CD4-positive, alpha-beta T cell treated with Interleukin-4 for 4 hours (primary cell): ENCODE measurements at places on chromosomes 5 and 9.

GRCh38 chr5:154228696-154229095, 38.2 kb downstream of the GALNT10 start:
- DNase-seq, result no peak

DNA sequence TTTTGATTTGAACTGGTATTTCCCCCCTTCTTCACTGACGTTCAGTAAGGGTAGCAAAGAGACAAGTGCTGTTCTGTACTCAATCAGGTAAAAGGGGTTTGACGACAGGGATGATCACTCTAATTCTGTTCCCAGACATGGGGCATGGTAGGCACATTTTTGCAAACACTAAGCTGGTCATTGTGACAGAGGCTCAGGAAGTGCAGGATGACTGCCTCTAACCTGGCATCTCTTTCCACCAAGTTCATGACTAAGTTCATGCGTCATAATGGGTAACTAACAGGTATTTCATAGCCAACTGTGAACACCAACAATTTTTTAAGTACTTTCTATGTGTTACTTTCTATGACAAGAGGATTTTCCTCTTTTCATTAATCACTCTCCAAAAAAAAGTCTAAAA, 166.5 kb downstream of the MAPKAP1 start:
- no peak for DNase-seq

- DNase-seq, result peak; percentile 76
Measured at GRCh38 chr5:95842854-95843544, 20.5 kb upstream of the GLRX start.

GRCh38 chr5:135487037-135487395, 34.9 kb upstream of the TIFAB start:
- DNase-seq, result no peak

DNA sequence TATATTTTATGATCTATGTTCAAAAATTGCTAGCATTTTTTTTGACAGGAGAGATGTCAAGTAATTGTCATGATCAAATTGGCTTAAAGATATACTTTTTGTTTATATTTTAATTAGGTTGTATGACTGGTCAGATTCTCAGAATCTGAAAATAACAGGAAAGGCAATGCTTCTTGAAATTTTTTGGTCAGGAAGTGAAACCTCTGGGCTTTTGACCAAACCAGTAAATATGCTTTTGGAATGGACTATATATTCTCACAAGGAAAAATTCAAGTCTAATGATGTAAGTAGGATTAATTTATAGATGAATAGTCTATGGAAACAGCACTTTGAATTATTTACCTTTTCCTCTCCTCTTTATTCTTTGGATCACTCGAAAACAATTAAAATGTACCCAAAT, 52.3 kb downstream of the SLF1 start:
- no peak for DNase-seq

GRCh38 chr5:157519579-157520253, 55.9 kb downstream of the ADAM19 start:
- no peak for DNase-seq

GRCh38 chr9:130543368-130543767, 36.0 kb upstream of the FUBP3 start:
- DNase-seq, result no peak

DNA sequence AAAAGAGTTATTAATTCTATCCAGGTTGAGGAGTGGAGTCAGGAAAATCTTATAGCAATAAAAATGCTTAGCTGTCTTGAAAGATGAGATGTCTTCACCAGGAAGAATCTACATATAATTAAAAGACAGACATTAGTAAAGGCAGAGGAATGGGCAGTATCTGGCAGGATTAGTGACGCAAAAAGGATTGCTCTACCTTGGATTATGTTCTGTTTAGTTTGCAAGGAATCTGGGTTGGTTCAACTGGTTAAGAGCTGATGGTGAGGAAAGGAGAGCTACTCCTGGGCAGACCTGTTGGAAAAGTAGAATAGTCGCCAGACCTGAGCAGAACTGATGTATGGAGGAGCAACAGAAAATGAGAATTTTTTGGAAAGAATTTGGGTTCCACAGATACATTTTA, 318.5 kb downstream of the ADGRV1 start:
- DNase-seq, result no peak

DNA sequence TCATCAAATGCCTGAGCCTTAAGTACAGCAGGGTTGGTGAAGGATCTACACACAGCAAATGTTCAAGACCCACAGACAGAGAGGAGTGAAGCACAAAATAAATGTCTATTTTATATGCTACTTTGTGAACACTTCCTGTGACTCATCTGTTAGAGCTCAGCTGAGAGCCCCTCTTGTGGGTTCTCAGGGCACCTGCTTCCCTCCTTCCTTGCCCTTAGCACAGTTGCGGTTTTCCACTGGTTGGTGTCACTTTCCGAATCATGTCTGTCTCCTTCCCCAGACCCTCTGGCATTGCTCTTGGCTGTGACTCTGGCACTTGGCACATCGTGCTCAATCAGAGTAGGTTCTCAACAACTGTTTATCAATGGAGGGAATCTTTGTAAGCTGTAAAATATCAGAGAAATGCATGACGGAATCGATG, 128.5 kb upstream of the STC2 start:
- DNase-seq, result no peak

GRCh38 chr5:53969176-53969730, 341.1 kb downstream of the ARL15 start:
- no peak for DNase-seq

GRCh38 chr5:157563373-157563928, 12.1 kb downstream of the ADAM19 start:
- DNase-seq, result no peak

DNA sequence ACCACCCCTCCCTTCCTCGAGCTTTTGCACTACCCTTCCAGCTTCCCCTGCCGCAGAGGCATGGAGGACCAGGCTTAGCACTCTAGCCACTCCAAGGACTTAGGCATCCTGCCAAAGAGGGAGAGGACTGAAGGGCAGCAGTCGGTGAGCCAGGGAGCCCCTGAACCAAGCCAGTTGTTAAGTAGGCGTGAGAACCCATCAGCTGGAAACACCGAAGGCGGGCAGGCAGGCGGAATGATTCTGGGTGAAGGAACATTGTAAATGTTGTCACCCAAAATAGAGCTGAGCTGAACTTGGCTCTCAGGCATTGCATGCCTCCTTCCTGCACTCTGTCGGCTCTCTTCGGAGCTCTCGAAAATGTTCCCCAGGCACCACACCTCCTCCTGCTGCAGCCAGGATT, 42.8 kb downstream of the NRG2 start:
- DNase-seq, result no peak

DNA sequence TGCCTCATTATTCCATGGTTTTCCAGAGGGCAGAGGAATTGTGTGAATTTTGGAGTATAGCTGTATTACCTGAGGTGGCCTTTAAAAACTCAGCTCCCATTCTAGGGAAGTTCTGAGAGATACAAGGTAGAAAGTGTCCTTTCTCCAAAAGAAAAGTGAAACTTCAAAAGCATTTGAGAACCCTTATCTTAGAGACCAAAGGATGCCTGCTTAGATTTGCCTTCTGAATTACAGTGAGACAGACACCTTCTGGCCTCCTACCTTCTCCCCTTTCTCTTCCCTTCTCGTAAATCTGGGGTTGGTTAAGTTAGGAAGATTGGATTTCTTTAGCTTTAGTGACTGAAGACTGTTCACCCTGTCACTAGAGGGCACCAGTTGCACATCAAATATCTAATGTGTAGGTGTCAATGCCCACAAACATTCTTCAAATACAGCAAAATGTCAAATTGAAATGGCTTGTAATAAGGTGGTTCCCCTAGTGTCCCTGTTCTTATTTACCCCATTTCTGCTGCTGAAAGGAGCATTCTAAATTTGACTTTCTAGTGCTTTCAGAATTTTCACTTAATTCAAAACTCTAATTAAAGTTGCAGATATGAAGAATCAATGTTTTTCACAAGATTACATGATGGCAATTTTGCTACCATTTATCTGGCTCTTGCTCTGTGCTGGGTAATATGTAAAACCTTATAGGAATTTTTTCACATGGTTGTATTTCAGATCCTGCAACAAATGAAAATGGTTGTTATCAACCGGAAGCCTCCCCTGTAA, 46.7 kb downstream of the PRRC1 start:
- peak; percentile 62 for DNase-seq

DNA sequence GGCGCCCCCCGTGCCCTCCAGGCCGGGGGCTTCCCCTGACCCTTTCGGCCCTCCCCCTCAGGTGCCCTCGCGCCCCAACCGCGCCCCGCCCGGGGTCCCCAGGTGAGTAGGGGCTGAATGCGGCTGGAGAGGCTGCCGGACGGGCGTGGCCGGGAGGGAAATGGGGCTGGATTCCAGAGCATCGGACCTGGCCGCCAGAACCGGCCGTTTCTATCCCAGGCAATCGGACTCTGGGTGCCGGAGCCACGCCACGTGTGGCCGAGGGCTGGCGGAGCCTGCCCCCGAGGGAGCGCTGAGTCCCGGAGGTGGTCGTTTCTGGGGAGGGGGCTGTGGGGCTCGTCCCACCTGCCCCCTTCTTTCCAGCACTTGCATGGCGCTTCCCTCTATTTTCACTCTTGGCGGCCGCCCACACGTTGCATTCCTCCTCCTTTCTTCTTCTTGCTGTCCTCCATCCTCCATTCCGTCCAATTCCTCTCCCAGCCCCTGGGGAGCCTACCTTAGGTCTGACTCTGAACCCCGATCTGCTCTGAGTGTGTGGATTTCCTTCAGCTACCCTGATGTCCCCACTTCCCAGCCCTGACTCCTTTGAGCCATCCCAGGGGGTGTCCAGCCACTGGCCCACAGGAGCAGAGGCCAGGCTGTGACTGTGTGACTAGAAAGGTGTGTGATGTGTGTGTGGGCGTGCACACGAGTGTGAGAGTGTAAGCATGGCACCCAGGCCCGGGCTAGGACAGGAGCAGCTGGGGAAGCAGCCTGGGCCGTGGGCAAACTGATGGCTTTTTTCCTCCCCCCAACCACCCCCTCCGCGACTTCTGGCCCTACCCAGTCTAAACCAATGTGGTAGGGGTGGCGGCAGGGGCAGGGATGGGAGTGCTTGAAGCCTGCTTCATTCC, 24.7 kb downstream of the GOLGA2 start:
- DNase-seq, result no peak

DNA sequence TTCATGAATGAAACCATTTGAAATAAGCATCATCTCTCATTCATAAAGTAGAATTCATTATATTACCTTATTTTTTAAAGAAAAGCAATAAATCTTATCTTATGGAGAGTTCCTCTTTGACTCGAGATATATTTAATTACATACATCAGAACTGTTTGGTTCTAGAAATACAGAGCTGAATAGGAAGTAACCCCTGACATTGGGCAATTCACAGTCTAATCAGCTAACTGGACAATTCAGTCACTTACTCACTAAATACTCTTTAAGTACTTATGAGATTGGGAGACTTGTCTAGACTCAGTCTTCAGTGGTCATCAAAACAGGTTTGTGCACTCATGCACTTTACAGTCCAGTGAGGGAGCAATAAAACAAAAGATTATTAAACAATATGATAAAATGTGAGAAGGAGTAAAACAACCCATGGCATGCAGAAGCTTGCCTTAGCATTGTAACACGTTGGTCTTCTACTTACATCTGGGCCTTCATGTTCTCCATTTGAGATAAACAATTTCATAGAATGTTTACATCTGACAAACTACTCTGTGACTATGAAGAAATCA, 11.5 kb upstream of the FBXO38 start:
- DNase-seq, result no peak
